ENCODE measurements at places on chromosomes 2 and 18. TPM values are rescaled to one million over a fixed set of nuclear protein-coding genes. Genes with fewer than 3 reads are reported as not detected.

DNA sequence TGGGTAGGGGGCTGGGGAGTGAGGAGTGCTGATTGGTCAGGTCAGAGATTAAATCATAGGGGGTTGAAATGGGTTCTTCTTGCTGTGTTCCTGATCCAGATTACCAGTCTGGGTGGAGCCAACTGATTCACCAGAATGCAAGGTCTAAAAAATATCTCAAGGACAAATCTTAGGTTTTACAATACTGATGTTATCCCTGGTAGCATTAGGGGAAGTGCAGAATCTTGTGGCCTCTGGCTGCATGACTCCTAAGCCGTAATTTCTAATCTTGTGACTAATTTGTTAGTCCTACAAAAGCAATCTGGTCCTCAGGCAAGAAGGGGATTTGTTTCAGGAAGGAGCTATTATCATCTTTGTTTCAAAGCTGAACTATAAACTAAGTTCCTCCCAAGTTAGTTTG is 289.2 kb upstream of the KYNU start:
- H3K4me1 ChIP-seq: no peaks in the 10 kb centered on the region
- H3K27me3 ChIP-seq: no peaks in the 10 kb centered on the region
- H3K36me3 ChIP-seq: no peaks in the 10 kb centered on the region
- H3K27ac ChIP-seq: no peak overlapping the region
- no peak for DNase-seq
- no peak overlapping the region for H3K4me3 ChIP-seq

TACR1 gene
- total RNA-seq: not detected

C2orf66 gene
- 0.33 TPM for total RNA-seq

- H3K4me3 ChIP-seq: no peak overlapping the region
- no peaks in the 10 kb centered on the region for H3K4me1 ChIP-seq
- no peak for DNase-seq
- no peaks in the 10 kb centered on the region for H3K36me3 ChIP-seq
Measured at GRCh38 chr18:11872479-11873136, 21.4 kb downstream of the CHMP1B start.

HOXD9 gene
- total RNA-seq: 0.15 TPM

- no peak overlapping the region for H3K4me3 ChIP-seq
- no peaks in the 10 kb centered on the region for H3K36me3 ChIP-seq
- H3K27ac ChIP-seq: no peak overlapping the region
- no peaks in the 10 kb centered on the region for H3K27me3 ChIP-seq
- DNase-seq: no peak
Measured at GRCh38 chr2:128593879-128594650, 275.4 kb upstream of the HS6ST1 start.

- no peak overlapping the region for H3K4me3 ChIP-seq
- DNase-seq: no peak
- H3K27me3 ChIP-seq: peaks cover 2% of the 10 kb centered on the region
- no peaks in the 10 kb centered on the region for H3K36me3 ChIP-seq
- no peaks in the 10 kb centered on the region for H3K4me1 ChIP-seq
Measured at GRCh38 chr2:46493241-46493970, 14.0 kb downstream of the TMEM247 start.

Data from Panc1 (cell line).